ENCODE measurements at places on chromosomes 5 and 9.

DNA sequence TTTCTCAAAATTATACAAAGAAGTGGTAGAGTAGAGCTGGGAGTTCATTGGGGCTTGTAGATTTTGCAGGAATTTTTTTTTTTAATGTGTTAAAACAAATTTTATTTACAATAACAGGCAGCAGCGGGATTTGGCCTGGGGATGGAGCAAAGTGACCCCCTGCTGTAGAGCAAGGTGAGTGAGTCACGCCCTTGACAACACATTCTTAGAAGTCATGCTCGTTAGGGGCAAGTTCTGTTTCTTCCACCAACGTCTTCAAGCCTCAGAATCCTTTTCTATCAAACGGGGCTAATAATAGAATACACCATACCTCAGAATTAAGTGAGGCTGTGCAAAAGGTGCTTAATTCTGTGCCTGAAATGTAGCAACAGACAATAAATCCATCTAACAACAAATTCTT, 1.1 kb upstream of the ANKDD1B start:
- no peak for DNase-seq

- DNase-seq, result no peak
Measured at GRCh38 chr5:145668714-145669113, 166.4 kb downstream of the PRELID2 start.

- DNase-seq, result no peak
Measured at GRCh38 chr9:3385871-3386270, 139.9 kb downstream of the RFX3 start.

- no peak for DNase-seq
Measured at GRCh38 chr5:115431116-115431515, 113.5 kb downstream of the FEM1C start.

DNA sequence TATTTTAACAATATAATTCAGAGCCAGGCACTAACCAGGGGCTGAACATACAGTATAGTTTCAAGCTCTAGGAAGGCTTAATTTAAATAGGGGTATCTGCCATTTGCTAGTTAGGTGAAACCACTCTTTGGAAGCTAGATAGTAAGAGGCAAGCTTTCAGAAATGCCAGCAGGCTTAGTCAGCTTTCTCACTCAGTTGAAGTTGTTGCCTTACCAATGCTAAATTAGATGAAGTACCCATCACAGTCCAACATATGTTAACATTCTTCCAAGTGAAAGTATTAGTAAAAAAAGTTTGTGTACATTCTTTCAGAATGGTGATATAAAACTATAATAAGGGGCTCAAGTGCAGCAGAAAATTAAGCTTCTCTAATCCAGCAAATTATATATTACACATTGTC, 215.0 kb downstream of the CNTLN start:
- DNase-seq, result no peak

GRCh38 chr5:100493996-100494395, 41.2 kb upstream of the FAM174A start:
- DNase-seq, result no peak

DNA sequence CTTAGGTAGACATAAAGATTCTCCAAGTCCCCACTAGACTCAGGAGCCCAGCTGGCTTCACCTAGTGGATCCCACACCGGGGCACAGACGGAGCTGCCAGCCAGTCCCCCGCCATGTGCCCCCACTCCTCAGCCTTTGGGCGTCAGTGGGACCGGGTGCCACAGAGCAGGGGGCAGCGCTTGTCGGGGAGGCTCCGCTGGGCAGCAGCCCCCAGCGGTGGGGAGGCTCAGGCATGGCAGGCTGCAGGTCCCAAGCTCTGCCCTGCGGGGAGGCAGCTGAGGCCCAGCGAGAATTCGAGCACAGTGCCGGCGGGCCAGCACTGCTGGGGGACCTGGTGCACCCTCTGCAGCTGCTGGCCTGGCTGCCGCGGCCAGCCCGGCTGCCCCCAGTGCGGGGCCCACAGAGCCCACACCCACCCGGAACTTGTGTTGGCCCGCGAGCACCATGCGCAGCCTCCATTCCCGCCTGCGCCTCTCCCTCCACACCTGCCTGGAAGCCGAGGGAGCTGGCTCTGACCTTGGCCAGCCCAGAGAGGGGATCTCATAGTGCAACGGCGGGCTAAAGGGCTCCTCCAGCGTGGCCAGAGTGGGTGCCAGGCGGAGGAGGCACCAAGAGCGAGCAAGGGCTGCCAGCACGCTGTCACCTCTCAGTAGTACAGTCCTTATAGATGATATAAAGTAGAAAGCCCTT, 390.7 kb downstream of the PLK2 start:
- no peak for DNase-seq

- DNase-seq, result no peak
Measured at GRCh38 chr9:131049829-131050715, 41.1 kb downstream of the LAMC3 start.

GRCh38 chr9:16992138-16992537, 121.7 kb upstream of the BNC2 start:
- no peak for DNase-seq

DNA sequence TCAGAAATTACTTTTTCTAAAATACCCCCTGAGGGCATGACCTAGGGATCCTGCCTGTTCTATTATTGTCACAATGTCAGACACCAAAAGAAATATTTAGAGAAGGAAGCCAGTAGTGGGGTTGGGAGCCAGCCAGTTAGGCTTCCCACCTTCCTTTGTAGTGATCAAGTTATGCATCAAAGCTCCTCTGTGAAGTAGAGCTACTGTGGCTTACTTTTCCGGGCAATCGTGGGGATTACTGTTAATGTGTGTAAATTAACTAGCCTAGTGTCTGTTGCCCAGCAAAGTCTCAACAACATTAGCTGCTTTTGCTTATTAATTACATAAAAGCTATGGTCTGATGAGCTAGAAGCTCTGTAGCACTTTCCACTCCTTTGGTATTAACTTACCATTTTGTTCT, 109.0 kb upstream of the PCAT7 start:
- DNase-seq, result no peak

GRCh38 chr5:52177193-52177592, 610.5 kb upstream of the ITGA1 start:
- DNase-seq, result no peak

GRCh38 chr5:66010476-66010875, 84.1 kb downstream of the ERBIN start:
- DNase-seq, result no peak

DNA sequence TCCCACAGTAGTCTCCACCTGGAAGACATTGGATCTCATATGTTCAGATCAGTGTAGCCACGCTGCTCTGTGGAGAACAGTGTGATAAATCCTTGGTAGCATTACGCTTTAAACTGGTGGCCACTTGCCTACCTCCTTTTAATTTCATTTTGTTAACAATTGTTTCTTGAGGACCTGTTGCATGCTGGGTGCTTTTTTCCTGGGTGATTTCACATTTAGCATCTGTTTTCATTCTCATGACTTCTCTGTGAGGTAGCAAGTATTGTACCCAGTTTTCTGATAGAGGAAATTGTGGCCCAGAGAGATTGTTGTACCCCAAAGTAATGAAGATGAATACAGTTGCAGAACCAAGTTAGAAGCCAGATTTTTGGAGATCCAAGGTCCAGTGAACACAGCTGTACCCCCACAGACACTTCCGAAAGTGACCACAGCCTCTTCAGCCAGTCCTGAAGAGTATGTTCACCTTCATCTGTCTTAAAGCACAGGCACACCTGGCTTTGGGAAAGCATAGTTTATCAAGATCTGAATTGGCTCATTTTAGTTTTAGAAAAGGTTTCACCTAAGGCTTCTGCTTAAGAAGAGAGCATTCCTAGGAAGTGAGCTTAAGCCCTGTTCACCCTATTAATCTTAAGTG, 75.2 kb downstream of the F2RL2 start:
- no peak for DNase-seq

DNA sequence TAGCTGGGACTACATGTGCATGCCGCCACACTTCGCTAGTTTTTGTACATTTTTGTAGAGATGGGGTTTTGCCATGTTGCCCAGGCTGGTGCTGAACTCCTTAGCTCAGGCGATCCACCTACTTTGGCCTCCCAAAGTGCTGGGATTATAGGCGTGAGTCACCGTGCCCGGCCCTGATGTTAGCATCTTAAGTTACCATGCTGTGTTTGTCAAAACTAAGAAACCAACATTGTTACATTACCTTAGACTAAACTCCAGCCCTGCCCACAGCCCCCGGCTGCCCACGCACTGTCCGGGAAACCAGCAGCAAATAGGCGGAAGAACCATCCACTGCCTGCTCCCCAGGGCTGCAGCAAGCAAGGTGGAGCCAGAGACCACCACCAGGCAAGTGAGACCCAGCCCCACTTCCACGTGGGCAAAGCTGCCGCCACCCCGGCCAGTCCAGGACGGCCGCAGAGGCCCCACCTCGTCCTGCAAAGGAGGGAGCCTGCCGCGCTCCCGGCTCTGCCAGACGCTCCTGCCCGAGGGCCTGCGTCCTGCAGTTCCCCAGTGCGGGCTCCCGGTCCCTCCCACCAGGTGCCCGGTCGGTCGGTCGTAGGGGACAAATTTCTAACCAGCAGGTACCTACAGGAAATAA, 35.7 kb upstream of the TXN start:
- DNase-seq, result no peak

- DNase-seq, result no peak
Measured at GRCh38 chr5:172757394-172758010, 13.5 kb downstream of the DUSP1 start.

DNA sequence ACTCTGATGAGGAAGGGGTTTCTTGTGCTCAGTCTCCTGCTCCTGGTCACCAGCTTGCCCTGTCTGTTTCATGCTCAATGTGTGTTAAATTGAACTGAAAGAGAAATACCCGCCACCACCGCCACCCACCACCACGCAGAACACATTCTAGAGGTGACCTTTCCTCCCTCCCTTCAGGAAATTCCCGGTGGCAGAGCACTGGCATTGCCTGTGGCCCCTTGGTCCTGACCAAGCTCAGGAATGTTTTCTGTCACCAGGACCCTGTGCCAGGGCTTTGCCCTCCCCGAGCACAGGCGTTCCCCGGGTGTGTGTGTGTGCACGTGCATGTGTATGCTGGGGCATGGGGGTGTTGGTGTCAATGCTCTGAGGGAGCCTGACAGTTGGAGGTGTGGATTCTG, 10.2 kb upstream of the SLC25A51 start:
- DNase-seq, result no peak

GRCh38 chr9:108105885-108106284, 616.3 kb upstream of the KLF4 start:
- DNase-seq, result peak; percentile 57

DNA sequence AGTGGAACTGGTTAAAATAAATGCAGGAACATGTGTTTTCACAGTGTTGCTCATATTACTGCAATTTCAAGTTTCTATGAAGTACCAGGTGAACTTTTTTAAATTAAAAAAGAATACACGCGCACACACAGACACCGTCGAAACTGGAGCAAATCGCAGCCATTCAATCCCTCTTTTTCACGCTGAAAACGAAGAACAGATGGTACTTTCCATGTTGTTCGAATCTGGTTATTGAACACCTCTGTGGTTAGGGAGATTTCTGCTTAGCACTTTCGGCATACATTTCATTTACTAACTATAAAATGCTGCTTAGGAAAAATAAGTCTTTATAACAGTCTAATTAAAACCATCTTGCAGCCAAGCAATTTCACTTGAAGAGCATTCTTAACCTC, 6.8 kb downstream of the ZNF608 start:
- DNase-seq, result no peak

DNA sequence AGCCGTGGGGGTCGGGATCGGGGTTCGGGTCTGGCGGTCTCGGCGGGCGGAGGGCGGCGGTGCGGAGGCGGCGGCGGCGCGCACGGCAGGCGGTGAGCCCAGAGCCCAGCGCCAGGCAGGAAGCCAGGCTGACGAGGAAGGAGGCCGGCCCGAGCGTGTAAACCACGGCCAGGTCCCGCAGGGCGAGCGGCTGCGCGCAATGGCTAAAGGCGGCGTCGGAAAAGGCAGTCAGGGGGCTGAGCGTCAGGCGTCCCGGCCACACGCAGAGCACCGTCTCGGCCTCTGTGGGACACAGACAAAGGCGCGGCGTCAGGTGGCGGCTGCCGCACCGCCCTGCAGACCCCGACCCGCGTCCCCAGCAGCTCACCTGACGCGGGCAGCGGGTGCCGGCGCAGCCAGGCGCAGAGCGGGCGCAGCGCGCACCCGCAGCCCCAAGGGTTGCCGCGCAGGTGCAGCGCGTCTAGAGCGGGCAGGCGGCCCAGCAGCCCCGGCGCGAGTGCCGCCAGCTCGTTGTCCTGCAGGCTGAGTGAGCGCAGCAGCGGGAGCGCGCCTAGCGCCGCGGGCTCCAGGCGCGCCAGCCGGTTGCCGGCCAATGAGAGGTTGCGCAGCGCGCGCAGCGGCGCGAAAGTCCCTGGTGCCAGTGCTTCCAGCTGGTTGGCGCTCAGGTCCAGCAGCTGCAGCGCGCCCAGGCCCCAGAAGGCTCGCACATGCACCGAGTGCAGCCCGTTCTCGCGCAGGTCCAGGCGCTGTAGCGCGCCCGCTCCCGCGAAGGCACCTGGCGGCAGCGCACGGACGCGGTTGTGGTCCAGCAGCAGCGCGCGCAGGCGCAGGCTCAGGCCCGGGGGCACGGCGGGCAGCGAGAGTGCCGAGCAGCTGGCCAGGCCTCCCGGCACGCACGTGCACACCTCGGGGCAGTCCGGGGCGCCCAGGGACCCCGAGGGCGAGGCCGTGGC, 671 bp downstream of the LRRC26 start:
- DNase-seq, result peak; percentile 79

DNA sequence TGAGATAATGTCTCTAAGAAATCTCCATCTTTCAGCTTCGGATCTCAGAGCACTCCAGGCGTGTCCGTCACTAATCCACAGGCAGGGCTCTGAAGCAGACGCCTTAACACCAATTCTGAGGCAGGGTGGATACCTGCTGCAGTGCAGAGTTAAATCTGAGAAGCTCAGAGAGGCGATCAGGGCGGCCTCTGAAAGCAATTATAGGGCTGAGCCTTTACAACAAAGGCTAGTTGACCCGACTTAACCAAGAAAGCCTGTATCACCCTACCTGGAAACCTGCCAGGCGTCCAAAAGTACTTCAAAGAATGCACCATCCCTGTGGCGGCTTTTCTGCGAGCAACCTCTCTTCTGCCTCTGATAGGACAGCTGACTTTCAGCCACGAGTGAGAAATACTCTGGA, 134.8 kb upstream of the MSX2 start:
- DNase-seq, result no peak
